ENCODE measurements at places on chromosomes 1 and 21.

- DNase-seq = no peak
Observed at GRCh38 chr1:228373004-228373680, 33.5 kb downstream of the TRIM11 start.

DNA sequence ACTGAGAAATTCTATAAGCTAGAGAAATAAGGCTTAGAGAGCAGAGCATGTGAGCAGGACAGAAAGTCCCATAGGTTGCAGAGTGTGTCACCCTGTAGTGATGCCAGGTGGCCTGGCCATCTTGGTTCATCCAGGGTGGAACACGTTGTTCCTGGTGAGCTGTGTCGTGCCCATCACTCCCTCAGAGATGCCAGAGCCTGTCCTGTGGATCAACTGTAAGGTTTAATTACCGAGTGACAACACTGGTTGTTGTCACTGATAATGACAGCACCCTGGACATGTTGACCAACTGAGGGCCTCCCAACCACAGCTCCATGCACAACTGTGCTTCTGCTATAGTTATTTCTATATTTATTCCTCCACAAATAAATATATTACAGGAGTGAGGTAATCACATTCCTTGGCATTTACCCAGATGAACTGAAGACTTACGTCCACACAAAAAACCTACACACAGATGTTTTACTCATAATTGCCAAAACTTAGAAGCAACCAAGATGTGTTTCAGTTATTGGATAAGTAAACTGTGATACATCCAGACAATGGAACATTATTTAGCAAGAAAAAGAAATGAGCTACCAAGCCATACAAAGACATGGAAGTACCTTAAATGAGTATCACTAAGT, 6.2 kb downstream of the C1orf198 start:
- no peak for DNase-seq

- no peak for DNase-seq
Observed at GRCh38 chr1:28159680-28160079, 16.8 kb downstream of the PTAFR start.

DNA sequence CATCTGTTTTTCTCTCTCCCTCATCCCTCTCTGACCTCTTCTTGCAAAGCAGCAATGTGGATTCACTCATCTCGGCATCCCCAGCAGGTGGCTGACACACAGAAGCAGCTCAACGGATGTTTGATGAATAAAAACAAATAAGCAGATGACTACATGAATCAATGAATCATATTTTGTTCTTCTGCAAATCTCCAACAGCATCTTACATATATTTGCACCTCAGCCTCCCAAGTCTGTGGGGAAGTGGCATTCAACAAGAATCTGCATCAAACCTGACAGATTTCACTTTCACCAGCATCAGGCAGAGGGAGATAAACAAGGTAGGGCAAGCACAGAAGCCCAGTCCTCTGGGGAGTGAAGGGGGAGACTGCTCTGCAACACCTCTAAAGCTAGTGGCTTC, 34.0 kb downstream of the CAPN8 start:
- DNase-seq = no peak

GRCh38 chr1:28115267-28115666, 26.9 kb upstream of the EYA3 start:
- DNase-seq = no peak

DNA sequence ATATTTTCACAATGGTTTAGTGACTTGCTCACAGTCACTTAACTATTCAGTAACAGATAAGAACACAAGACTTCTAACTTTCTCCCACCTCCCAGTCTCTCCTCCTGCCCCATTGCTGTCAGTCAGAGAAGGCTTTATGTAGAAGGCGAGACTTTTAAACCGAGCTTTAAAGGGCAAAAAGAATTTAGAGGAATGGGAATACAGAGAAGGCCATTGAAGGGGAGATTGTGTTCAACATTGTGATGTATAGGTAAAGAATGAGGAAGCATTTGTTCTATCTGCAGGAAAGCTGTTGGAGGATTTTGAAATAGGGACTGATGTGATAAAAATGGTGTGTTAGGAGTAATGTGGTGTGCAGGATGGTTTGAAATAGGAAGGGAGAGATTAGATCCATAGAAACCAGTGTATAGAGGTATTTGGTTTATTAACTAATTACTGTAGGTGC, 7.3 kb downstream of the POU2F1 start:
- no peak for DNase-seq

DNA sequence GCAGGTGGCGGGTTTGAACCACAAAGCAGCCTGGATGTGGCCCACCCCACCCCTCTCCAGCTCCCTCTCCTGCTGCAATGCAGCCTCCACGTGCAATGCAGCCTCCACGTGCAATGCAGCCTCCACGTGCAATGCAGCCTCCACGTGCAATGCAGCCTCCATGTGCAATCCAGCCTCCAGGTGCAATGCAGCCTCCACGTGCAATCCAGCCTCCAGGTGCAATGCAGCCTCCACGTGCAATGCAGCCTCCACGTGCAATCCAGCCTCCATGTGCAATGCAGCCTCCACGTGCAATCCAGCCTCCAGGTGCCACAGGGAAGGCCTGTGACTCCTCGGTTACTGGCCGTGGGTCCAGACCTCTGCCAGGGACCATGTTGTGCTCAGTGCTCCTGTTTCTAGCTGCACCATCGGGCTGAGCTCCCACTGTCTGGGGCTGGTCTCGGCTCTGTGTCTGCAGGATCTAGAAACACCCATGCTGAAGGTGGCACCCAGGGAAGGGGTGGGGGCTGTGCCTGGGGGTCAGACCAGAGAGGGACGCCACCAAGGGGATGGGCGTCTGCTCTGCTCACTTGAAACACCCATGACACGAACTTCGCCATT, 11.9 kb upstream of the LRRC3 start:
- no peak for DNase-seq

All from activated CD4-positive, alpha-beta T cell treated with anti-CD3 and anti-CD28 coated beads, Interleukin-2, amount 50 U/mL, for 1 hour (primary cell).